Activated CD8-positive, alpha-beta memory T cell treated with anti-CD3 and anti-CD28 coated beads for 1 hour (primary cell): ENCODE measurements at places on chromosomes 2 and 18.

- no peak for DNase-seq
Measured at GRCh38 chr18:8910843-8911242, 191.7 kb upstream of the NDUFV2 start.

GRCh38 chr2:207505171-207505570 lies 24.6 kb upstream of the CREB1 start:
- DNase-seq: no peak

GRCh38 chr2:241988146-241988545 lies 118.6 kb downstream of the RTP5 start:
- no peak for DNase-seq

DNA sequence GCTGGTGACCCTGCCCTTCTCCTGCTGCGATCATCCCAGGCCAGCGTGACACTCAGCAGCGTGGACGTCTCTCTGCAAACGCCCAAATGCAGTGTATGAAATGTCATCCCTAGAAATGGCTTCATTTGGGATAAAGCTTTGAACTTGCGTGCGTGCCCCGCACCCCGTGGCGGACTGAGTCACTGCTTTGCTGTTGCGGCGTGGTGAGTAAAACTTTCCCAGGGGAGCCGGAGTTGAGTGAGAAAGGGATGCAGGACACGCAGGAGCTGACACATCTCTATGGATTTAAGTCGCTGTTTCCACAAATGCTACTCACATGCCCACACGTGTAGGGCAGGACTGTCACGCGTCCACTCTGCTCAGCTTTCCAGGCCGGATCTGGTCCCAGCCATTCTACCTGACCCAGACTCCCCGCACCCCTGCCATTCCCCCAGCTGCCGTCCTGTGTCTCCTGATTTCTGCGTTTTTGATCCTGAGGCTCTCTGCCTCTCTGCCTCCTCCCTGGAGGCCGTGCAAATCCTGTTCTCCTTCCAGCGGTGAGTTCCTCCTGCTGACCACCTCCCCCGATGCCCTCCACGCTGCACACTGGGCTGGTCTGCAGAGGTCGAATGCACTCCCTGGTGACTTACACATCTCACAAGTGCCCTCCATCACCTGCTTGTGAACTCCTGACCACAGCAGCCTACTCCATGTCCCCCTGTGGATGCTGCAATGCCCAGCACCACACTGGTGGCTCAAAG lies 88.9 kb downstream of the MBP start:
- DNase-seq: no peak

DNA sequence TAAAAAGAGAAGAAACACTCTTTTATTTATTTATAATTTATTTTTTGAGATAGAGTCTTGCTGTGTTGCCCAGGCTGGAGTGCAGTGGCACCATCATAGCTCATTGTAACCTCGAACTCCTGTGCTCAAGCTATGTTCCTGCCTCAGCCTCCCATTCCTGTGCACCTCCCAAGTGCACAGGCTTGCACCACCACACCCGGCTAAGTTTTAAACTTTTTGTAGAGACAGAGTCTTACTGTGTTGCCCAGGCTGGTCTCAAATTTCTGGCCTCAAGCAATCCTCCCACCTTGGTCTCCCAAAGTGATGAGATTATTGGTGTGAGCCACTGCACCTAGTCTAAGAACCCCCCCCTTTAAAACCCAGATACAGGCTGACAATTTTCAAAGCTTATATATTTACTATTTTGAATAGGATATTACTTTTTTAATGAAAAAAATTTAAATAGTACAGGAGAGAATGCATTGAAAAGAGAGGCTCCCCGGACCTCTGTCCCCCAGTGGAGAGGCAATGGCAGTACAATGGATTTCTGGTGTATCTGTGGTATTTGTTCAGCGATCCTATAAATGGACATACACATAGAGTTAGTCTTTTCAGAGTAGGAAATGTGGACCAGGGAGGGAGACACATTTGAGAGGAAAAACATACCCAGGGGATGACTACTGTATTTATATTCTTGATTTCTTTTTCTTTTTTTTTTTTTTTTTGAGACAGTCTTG lies 48.1 kb upstream of the CNOT11 start:
- no peak for DNase-seq

DNA sequence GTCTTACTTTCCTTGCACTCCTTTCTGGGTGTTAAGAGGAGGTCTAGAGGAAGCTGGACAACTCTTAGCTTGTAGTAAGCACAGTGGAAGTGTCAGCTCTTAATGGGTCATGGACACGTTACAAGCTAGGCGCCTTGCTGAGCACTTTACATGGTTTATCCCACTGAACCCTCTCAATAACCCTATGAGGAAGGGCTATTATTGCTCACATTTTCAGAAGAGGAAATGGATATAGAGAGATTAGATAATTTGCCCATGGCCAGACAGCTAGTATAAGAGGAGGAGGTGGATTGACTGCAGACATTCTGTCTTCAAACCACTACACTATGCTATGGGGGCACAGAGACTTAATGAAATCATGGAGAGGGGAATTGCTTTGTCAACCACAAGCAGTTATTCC lies 8.3 kb upstream of the IL1RN start:
- no peak for DNase-seq

GRCh38 chr2:161994761-161995520 lies 79.1 kb downstream of the DPP4 start:
- no peak for DNase-seq

GRCh38 chr2:3288470-3289170 lies 89.0 kb downstream of the EIPR1 start:
- DNase-seq: no peak

DNA sequence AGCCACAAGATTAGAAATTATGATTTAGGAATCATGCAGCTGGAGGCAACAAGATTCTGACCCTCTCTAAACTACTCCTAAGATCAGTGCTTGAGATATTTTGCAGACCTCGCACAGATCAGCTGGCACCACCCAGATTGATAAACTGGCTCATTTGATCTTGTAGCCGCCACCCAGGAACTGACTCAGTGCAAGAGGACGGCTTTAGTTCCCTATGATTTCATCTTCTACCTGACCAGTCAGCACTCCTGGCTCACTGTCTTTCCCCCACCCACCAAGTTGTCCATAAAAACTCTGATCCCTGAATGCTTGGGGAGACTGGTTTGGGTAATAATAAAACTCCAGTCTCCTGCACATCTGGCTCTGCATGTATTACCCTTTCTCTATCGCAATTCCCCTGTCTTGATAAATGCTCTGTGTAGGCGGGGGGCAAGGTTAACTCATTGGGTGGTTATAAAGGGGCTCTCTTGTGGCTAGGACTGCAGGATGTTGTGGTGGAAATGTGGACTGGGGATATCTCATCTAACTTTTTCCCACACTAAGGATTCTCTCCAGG lies 96.1 kb downstream of the ARL6IP6 start:
- no peak for DNase-seq

DNA sequence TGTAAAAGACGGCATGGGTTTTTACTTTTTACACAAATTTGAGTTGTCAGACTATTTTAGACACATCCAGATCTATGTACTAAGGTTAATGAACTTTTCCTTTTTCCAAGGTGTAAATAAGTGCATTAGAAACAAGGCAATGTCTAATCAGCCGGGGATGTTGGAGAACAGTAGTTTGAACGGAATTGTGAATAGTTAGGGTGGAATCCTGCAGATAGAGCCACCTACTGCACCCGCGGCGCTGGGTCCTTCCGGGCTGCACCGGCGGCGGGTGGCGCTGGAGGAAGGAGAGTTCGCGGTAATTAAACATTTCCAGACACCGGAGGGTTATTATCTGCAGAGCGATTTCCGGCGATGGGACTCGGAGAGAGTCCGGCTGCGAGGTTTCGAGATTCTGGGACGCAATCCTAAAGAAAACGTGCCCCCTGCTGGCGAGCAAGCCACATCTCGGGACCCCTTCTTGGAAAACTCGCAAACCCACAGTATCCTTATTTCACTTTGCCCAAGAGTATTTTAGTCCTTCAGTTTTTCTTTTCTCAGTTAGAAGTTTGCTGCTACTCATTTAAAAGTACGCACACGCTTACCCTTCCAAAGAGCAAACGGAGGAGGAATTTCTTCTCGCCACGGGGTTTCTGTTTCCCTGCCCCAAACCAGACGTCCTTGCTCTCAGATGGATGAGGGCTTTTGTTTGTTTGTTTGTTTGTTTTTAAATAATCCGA lies 4.5 kb upstream of the OSR1 start:
- no peak for DNase-seq

DNA sequence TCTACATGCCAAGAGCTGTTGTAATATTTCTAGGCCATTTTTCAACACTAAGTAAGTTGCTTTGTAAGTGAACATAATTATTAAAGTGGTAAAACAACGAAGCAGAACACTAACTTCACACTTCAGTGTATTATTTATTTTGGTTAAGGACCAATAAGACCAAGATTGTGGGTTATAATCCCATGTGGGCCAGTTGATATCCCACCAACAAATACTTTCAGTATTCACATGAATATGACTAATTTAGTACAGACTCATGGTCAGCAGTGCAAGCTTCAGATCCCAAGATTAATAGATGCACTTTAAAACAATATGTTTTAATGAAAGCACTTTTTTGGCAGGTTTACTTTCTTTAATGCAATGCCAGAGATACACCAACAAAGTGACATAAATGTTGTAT lies 154.3 kb downstream of the LCLAT1 start:
- DNase-seq: no peak

DNA sequence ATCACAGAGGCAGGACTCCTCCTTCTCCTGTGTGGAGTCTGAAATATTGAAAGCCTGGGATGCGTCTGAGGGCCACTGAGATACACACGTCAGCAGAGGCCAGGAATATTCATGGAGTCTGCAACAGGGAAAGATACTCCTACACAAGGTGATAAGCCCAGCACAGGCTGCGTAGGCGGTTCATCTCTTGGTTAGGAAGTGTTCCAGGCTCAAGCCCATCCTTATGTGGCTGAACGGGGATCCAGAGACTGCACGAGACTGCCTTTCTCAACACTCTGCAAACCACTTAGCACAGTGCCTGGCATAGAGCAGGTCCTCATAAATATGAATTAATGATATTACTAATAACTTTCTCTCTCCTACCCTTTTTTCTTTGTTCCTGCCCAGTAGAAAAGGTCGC lies 29.2 kb upstream of the AGPS start:
- no peak for DNase-seq

GRCh38 chr2:650343-651310 lies 26.6 kb downstream of the TMEM18 start:
- no peak for DNase-seq

GRCh38 chr18:21706386-21706865 lies 1.9 kb upstream of the ABHD3 start:
- DNase-seq: no peak

DNA sequence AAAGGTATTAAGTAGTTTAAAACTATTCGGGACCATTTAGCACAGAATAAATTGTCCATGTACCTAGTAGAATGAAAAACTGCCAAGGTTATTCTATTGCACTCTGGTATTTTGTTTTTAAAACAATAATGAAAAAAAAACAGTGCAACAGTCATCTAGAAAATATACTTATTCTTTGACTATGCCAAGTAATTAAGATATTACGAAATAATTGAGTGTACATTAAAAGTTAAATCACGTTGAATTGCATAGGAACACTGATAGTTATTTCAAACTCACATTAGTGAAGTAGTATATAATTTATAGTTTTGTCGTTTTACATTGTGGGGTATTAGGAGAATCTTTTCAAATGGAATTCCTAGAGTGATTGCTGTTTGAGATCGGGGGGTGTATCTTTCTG lies 20.1 kb downstream of the R3HDM1 start:
- DNase-seq: no peak

DNA sequence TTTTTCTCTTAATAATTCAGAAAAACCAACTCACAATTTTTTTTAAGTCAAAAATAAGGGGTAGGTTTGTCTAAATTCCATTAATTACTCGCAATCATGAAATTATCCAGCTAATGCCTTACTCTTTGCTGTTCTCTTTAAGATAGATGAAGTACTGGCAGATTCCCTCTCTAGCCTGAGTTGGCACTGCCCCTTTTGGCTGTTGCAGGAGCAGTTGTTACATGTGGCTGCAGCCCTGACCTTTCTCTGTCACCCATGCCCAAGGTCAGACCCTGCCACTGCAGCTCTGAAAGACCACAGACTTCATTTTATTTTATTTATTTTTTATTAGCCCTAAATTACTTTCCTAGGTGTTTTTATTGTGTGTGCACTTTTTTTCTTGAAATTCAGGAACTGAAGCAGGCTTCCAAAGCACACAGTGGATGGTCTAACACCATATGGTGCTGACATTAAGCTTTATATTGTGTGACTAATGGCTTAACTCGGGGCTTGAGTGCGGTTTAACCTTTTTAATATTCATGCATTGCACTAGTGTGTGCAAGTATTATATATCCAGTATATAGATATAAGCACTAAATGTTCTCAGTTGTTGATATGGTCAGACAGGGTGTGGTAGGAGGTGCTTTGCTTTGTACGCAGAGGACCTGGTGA lies 313.0 kb downstream of the CDH2 start:
- DNase-seq: no peak

- no peak for DNase-seq
Measured at GRCh38 chr2:69581774-69582581, 61.6 kb downstream of the AAK1 start.

DNA sequence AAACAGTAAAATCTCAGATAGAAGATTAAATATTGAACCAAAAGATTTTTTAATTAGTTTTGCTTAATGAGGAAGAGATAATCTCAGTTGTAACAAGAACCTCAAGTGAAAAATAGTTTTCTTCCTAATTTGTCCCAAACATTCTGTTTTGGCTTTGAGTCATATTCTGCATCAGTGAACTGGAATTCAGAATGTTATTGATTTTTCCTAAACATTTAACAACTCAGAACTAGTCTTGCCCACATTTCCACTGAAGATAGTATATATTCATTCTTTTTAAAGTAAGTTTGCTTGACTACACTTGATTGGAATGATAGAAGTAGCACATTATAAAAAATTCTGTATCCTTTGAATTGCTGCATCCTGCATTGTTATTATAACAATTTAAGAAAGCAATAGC lies 85.7 kb upstream of the UGP2 start:
- DNase-seq: no peak

- no peak for DNase-seq
Measured at GRCh38 chr18:69882965-69883668, 64.6 kb downstream of the CD226 start.

- DNase-seq: no peak
Measured at GRCh38 chr2:239383036-239383758, 17.6 kb downstream of the HDAC4 start.

DNA sequence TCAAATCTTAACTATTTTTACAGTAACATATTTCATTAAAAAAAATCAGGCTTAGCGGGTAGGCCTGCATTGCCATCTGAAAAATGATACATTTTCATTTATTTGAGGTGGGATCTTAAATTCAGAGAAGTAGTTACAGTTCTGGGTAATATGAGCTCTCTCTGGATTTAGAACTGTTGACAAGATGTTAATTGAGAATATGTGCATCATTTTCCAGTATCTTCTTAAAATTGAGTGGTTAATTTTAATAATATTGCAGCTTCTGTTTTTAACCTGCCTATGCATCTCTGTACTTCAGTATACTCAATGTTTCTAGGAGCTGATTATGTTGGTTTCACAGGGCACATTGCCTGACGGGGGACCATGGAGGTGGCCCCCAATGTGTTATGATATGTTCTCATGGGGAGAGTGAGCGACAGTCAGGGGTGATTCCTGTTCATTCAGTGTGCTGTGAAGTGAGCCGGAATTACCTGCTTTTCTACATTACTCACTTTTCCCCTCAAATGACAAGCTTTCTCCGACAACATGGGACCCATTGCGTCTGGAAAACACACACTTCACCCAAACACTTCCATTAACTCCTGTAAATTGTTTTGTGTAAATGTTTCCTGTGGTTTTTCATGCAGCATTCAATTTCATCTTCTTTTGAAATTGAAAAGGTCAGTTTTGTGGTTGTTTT lies 406.2 kb downstream of the MTX2 start:
- no peak for DNase-seq

- no peak for DNase-seq
Measured at GRCh38 chr2:73728043-73728442, 9.1 kb downstream of the TPRKB start.
